NB4 (cell line): ENCODE measurements at places on chromosomes 1 and 21.

DNA sequence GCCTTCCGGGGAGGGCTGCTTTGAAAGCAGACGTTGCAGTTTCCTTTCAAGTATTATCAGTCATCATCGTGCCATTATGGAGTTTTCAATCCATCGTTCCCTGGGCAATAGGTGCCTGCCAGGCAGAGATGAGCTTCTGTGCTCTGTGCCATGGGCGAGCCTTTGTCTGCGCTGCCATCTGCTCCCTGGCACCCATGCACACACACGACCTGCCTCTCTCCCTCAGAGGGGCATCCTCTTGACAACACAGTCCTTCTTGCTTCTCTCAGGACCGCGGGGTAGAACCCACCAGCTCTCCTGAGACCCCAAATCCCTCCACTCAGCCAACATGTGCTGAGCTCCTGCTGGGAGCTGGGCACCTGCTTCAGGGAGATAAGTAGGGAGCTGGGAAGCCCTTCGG is 149.3 kb downstream of the HMGB4 start:
- DNase-seq, result no peak

DNA sequence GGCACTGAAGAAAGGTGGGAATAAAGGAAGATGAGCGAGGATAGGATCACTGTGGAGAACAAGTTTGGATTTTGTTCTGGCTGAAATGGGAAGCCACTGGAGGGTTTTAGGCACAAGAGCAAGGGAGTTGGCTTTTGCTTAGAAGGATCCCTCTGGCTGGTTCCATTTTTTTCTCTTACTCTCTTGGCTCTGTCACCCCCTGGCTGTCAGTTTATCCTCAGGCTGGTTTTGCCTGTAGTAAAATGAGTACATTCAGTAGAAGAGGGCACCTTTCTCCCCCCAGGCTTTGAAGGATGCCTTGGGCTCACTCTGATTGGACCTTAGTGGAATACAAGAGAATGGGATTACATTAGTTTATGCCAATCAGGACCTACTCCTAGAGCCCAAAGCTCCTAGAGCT is 17.1 kb downstream of the CACHD1 start:
- DNase-seq, result no peak

DNA sequence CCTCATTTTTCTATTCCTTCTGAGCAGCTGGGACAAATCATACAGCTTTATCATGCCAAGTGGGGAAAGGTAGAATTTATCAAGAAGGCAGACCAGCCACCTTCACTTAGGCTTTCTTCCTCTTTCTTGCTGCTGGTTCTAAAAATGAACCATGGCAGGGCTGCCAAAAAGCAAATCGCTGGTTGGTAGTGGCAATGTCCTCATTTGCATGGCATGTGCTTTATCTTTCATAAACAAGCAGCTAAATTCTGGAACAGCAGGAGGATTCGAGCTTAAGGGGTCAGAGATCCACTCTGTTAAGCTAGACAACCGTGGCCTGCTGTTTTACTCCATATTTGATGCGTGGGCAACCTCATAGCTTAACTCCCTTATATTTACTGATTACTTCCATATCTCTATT is 91.3 kb downstream of the RPE65 start:
- no peak for DNase-seq

GRCh38 chr1:31579374-31579773 is 3.1 kb downstream of the TINAGL1 start:
- no peak for DNase-seq

- no peak for DNase-seq
These were observed 111.8 kb upstream of the USP25 start for GRCh38 chr21:15617964-15618363.

- DNase-seq, result no peak
These were observed 364.5 kb upstream of the DUSP10 start for GRCh38 chr1:222106377-222106776.

- DNase-seq, result no peak
These were observed 16.9 kb downstream of the GPR157 start for GRCh38 chr1:9111957-9112356.

GRCh38 chr1:151570819-151571218 is 30.7 kb downstream of the TUFT1 start:
- DNase-seq, result no peak

GRCh38 chr1:182714546-182714945 is 30.2 kb upstream of the RGS8 start:
- DNase-seq, result no peak

DNA sequence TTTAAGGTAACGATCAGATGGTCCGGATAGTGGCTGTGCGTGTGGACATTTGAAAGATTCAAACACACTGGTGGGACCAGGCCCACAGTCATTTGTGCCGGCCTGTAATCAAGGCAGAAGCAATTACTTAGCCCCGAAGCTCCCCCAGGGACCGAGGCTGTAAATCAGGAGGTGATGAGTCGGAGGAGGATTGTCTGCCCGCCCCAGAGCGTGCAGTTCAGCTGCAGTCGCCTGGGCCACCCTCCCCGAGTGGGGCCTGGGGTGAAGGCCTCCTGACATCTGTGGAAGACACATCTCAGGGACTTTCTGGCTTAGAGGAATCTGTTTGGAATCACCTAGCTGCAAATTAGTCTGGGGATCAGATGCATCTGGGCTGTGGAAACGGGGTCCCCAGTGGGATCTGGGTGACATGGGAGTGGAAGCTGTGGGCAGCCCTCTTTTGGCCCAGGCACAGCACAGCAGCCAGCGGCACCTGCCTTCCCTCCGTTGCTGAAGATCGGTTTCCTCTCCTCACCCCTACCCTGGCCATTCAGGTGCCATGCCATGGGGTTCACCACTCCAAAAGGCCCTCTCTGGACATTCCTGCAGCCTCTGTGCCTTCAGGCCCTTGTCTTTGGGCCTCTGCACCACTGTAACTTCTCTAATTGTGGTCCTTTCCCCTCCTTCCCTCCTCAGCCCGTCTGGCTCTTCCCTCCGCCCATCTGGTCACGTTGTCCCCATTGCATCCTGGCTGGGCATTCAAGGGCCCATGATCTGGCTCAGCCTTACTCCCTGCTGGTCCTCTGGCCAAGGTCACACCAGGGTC is 25.7 kb downstream of the LHX4 start:
- DNase-seq, result peak; percentile 40
